ENCODE measurements at places on chromosomes 1 and 21. TPM values are rescaled to one million over a fixed set of nuclear protein-coding genes. Genes with fewer than 3 reads are reported as not detected.

Gene MOB3C
- 8.3 TPM for polyA plus RNA-seq

DNA sequence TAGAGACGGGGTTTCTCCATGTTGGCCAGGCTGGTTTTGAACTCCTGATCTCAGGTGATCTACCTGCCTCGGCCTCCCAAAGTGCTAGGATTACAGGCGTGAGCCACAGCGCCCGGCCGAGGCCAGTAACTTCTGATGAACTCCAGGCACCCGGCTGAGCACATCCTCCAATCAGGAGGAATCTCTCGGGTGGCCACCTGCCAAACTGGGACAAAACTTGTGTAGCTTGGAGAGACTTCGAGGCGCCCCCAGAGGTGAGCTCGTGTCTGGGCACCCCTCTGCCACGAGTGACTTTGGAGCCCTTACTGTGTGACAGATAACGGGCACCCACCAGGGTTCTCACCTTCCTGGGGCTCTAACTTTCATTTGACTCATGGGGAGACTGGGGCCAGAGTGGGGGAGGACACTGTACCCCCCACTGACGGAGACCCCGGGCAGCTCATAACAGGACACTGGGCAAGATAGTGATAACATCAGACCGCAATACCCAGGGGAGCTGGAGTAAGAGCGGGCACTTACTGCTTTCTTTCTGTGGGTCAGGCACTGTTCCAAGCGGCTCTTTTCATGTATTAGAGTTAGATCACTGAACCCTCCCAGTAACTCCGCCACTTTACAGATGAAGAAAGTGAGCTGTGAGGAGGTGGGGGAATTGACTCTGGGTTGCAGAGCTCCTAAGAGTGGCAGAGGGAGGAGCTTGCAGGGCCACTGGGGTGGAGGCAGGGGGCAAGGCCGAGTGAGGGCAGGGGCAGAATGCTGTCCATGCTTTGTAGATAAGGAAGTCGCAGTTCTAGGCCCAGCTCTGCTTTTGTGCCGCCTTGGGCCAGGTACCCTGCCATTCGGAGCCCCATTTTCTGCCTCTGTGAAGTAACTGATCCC lies 1.9 kb upstream of the PADI2 start:
- peaks cover 29% of the 10 kb centered on the region for H3K27me3 ChIP-seq
- peaks cover 18% of the 10 kb centered on the region for H3K4me1 ChIP-seq
- peak; percentile 8 for DNase-seq
- H3K4me3 ChIP-seq: no peak overlapping the region

DNA sequence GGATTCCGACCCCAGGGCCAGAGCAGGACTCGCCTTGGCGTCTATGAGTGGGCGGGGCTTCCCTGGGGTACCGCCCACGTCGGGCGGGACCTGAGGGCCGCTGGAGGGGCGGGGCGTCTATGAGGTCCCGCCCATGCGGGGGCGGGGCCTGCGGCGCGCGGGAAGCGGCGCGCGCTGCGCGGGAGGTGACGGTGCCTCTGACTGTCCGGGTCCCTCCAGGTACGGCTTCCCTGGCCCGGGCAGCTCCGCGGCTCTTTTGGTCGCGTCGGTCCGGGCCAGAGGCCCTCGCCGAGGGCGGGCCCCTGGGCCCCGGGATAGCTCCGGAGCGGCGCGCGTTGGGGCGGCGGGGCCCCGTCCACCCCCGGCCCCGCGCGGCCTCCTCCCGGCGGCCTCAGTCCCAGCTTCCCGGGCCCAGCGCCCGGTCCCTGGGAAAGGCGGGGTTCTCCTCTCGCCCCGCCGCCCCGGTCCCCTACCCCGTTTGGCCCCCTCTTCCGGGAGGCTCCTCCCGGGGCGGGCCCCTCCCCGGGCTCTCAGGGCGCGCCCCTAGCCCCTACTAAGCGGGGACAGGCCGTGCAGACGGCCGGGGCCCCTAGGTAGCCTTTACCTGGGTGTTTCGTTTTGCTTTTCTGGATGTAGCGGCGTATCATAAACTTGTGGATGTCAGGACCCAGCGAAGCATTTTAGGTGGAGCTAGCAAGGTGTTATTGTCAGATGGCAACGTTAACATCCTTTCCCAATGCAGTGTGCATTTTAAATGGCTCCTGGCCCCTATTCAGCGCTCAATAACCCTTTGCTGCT lies at the start of gene CHAF1B:
TSS of gene CHAF1B (plus strand) at position 160 of the 798 bp plus-strand sequence. CDS start 745 bp downstream, outside the sequence.
- peak within 1 kb of the TSS; percentile 77 for H3K4me3 ChIP-seq
- no peak within 1 kb of the TSS for H3K27ac ChIP-seq
- H3K36me3 ChIP-seq: no peaks in the 10 kb centered on the region
- H3K27me3 ChIP-seq: no peaks in the 10 kb centered on the region
- H3K4me1 ChIP-seq: peaks cover 4% of the 10 kb centered on the region
- DNase-seq: peak; percentile 65

GRCh38 chr1:169099561-169099960 lies 6.9 kb upstream of the ATP1B1 start:
- peaks cover 3% of the 10 kb centered on the region for H3K4me1 ChIP-seq
- no peak overlapping the region for H3K27ac ChIP-seq
- no peaks in the 10 kb centered on the region for H3K36me3 ChIP-seq
- H3K4me3 ChIP-seq: no peak overlapping the region
- no peak for DNase-seq
- peaks cover 3% of the 10 kb centered on the region for H3K27me3 ChIP-seq

DNA sequence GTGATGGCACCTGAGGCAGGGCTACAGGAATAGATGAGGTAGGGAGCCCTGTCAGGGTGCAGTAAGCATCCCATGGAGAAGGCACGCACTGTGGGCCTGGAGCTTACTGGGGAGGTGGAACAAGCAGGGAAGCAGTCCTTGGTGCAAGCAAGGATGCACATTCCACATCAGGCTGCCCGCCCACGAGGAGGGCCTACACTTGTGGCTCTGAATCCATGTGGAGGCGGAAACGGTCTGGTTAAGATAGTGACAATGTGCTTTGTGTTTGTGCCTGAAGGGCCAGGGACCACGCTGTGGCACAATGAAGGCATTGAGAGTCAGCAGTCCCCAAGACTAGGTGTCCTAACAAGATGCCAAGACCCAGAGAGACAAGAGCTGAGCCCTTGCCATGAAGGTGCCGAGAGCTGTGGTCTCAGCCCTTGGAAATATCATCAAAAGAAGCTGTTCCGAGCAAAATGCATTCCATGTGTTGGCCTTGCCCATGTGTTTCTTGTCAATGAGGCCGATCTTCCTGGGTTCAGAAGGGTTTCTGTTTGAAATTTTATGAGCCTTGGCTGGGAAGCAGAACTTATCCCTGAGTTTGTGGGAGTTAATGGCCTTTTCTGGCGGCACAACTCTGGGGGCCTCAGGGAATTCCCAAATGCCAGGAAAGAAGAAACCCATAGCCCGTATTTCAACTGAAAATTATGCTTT lies 111.9 kb downstream of the NGF start:
- no peak overlapping the region for H3K4me3 ChIP-seq
- no peaks in the 10 kb centered on the region for H3K27me3 ChIP-seq

GRCh38 chr1:175303201-175303707 lies 110.7 kb upstream of the KIAA0040 start:
- H3K4me1 ChIP-seq: no peaks in the 10 kb centered on the region
- no peaks in the 10 kb centered on the region for H3K27me3 ChIP-seq
- no peak overlapping the region for H3K4me3 ChIP-seq
- no peaks in the 10 kb centered on the region for H3K36me3 ChIP-seq
- DNase-seq: no peak
- H3K27ac ChIP-seq: no peak overlapping the region

GRCh38 chr1:94334764-94335163 lies 83.4 kb upstream of the ABCD3 start:
- H3K36me3 ChIP-seq: no peaks in the 10 kb centered on the region
- no peak for DNase-seq
- H3K27me3 ChIP-seq: peaks cover 9% of the 10 kb centered on the region

DNA sequence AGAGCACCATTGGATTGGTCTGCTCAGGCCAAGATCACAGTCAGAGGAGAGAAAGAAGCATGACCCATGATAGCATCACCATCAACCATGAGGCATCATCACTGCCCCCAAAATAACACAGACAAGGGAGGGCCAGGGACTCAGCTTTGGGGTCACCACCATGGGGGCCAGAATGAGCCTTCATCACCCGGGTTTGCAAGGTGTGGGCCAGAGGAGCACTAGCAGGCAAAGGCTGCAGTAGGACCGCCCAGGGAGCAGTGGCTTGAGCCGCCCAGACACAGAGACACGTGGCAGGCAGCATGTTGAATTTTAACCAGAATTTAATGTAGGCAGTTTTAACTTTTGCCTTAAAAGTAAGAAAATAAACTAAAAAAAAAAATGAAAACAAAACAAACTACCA lies 53.7 kb upstream of the TMPRSS2 start:
- no peak for DNase-seq
- no peaks in the 10 kb centered on the region for H3K36me3 ChIP-seq
- H3K27me3 ChIP-seq: peaks cover 13% of the 10 kb centered on the region
- H3K27ac ChIP-seq: no peak overlapping the region
- H3K4me3 ChIP-seq: no peak overlapping the region

All from IMR-90 (cell line).